ENCODE measurements at places on chromosomes 4 and X.

DNA sequence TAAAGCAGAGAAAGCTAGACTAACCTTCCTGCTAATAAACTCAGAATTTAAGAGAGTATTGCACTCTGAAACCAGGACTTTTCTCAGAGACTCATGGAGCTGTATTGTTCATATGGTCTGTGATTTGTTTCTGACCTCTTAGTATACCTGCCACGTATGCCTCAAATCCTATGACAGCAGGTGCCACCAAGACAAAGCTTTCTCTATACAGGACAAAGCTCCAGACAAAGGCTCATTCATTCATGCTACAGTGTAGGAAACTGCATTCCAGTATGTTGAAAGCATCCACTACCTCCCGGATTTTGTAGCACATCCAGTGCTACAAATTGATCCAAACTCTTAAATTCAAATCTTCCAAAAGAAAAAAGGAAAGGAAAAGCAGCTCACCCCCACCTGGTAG is 178.3 kb downstream of the CHIC2 start:
- no peak for DNase-seq

GRCh38 chr4:78953769-78954666 is 14.8 kb upstream of the PAQR3 start:
- DNase-seq = no peak

GRCh38 chr4:101075536-101075935 is 271.8 kb downstream of the PPP3CA start:
- no peak for DNase-seq

- DNase-seq = no peak
These were observed 9.5 kb downstream of the HPRT1 start for GRCh38 chrX:134469486-134469885.

- DNase-seq = no peak
These were observed 17.7 kb downstream of the MID1 start for GRCh38 chrX:10602646-10603045.

DNA sequence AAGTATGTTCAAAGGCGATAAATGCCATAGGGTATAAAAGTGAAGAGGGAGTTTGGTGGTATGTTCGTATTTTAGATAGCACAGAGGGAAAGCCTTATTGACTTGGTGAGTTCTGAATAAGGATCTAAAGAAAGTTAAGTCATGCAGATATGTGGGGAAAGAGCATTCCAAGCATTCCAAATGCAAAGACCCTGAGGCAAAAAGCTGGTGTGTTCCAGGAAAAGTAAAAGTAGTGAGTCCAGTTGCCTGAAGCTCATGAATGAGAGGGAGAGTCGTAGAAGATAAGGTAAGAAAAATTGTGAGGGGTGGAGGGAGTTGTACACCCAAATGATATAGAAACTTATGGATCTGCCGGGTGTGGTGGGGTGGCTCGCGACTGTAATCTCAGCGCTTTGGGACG is 426.7 kb downstream of the RPA4 start:
- DNase-seq = no peak

- no peak for DNase-seq
These were observed 180.3 kb upstream of the MXRA5 start for GRCh38 chrX:3526731-3527130.
